Pericardium fibroblast (primary cell): ENCODE measurements at places on chromosomes 6 and 20. TPM values are rescaled to one million over a fixed set of nuclear protein-coding genes. Genes with fewer than 3 reads are reported as not detected.

Gene LY6G6D
- not detected in 2 replicates for total RNA-seq

Gene ZKSCAN8
- total RNA-seq, result 9.5 and 12.0 TPM in 2 replicates

Gene WFDC10B
- total RNA-seq, result not detected in 2 replicates

Gene ULBP2
- total RNA-seq, result 0.94 and 4.8 TPM in 2 replicates

Gene EDN3
- under 0.01 TPM in 2 replicates for total RNA-seq

Gene CDH4
- total RNA-seq, result 0.82 and 2.6 TPM in 2 replicates

Gene APOM
- total RNA-seq, result 0.51 and 3.2 TPM in 2 replicates

Gene MAS1
- total RNA-seq, result under 0.01 TPM in 1 of 2 replicates, not detected in the other

Gene GSTA2
- total RNA-seq, result not detected in 2 replicates
